Activated naive CD4-positive, alpha-beta T cell treated with anti-CD3 and anti-CD28 coated beads, Interleukin-2, amount 50 U/mL, for 72 hours (primary cell): ENCODE measurements at places on chromosomes 5 and 9.

- DNase-seq, result peak; percentile 88
Measured at GRCh38 chr9:125407974-125408900, 146.6 kb downstream of the GAPVD1 start.

- no peak for DNase-seq
Measured at GRCh38 chr5:174275959-174276358, 230.5 kb downstream of the NSG2 start.

- no peak for DNase-seq
Measured at GRCh38 chr5:32909207-32909606, 198.1 kb downstream of the NPR3 start.

- no peak for DNase-seq
Measured at GRCh38 chr9:31799953-31800609, 584.4 kb upstream of the ACO1 start.

- DNase-seq, result peak; percentile 52
Measured at GRCh38 chr5:388266-389196, 54.4 kb upstream of the EXOC3 start.

DNA sequence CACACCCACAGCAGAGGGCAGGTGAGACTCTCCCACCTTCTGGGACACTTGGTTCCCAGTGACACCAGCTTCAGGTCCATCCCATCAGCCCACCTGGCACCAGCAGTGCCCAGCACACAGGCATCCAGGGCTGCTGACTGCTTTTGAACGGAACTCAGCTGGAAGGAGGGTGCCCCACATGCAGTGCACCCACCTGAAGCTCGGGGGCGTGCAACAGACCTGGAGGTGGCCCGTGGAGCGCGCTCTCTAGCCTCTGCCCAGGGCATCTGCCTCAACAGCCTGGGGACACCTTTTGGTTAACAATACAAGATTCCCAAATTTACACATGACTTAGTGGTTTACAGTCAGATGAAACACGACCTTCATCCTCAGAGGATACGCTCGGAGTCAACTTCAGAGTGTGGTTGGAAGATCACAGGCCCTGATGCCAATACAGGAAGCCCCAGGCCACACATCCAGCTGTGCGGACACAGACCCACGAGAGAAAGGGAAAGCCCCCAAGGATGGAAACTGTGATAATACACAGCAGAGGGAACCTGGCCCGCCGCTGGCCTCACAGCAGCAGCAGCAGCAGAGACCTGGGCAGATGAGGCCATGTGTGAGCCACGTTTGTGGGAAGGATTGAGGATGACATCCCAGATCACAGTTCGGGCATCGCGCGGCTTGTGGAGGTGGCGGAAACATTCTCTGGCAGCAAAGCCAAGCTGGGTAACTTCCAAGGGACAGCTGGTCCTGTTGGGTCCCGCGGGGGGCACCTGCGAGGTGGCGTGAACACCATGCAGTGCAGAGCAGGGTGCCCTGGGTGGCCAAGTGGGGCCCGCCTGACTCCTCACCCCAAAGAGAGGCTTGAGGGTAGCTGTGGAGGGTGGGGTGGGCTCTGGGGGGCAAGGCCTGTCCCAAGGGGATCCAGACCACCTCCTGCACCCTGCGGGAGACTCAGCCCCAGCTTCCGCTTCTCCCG is 64.0 kb downstream of the SECISBP2 start:
- DNase-seq, result peak; percentile 78
